ENCODE measurements at places on chromosomes 12 and 14.

- DNase-seq, result no peak
These were observed 3.4 kb downstream of the KRT77 start for GRCh38 chr12:52699960-52700359.

DNA sequence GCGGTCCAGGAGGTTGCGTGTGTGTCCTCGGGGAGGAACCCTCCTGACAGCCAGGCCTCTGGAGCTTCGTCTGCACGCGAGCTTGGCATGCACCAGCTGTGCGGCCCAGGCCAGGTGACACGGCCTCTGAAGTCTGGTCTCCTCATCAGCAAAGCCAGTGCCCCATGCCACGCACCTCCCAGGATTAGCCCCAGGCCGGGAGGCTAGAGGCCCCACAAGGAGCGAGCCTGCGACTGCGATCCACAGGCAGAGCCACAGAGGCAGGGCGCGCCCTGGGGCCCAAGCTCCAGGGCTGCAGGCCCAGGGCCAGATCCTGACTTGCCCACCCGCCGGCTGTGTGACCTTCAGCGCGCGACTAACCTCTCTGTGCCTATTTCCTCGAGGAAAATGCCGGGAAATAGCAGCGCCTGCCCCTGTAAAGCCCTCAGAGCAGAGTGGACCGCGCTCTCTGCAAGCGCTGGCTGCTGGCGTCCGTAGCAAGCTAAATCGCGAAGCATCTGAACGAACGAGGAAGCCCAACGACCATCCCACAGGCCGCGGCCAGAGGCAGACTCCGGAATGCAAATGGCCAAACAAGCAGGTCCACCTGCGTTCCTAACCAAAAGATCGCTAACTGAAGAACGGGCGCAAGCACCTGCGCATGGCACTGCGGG lies 492 bp upstream of the BTBD6 start:
- DNase-seq, result peak; percentile 15

GRCh38 chr14:85016496-85016895 lies 513.4 kb upstream of the FLRT2 start:
- DNase-seq, result no peak

DNA sequence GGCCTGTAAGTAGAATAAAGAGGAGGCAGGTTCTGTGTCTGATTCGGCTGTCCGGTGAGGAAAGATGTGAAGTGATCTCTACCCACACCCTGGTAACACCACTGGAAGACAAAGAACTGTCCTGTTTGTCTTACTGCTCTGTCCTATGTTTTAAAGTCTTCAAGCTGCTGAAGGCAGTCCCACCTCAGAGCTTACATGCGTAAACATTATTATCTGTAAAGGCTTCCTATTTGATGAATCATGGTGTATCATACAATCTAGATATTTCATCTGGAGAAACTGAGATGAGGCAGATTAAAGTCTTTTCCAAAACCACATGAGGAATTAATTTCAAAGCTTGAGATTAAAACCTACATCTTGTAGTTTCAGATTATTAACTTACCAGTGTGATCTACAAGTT lies 427.6 kb downstream of the ZFP36L1 start:
- no peak for DNase-seq

DNA sequence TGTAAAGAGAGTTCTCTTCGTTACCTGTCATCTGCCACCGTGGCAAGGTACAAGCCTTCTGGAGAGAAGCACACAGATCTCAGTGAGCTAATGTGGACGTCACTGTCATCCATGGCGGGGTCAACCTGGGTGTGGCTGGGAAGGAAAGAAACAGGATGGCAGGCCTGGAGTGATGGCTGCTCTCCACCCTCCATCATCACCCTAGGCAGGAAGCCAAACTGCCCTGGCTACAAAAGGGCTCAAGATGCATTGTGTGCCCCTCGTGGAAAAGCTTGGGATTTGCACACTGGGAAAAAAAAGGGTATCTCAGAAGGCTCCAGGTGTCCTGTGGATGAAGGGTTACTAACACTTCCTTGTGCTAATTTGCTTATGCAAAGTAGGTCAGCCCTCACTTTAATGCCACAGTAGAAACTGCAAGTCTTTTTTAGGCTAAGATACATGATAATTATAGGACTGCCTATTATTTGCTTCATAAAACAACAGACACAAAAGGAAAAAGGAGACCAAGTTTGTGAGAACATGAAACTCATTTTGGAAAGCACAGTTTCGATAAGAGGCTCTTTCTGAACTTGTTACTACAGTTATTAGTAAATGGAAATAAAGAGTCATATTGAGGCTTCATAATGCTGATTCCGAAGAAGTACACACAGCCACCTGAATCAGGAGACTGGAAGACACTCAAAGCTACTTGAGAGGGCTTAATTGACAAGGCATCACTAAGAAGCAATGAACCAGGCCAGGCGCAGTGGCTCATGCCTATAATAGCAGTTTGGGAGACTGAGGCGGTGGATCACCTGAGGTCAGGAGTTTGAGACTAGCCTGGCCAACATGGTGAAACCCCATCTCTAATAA lies 18.9 kb downstream of the RFC5 start:
- DNase-seq, result peak; percentile 16

GRCh38 chr12:49233842-49234526 lies 30.9 kb upstream of the TUBA1C start:
- peak; percentile 37 for DNase-seq

DNA sequence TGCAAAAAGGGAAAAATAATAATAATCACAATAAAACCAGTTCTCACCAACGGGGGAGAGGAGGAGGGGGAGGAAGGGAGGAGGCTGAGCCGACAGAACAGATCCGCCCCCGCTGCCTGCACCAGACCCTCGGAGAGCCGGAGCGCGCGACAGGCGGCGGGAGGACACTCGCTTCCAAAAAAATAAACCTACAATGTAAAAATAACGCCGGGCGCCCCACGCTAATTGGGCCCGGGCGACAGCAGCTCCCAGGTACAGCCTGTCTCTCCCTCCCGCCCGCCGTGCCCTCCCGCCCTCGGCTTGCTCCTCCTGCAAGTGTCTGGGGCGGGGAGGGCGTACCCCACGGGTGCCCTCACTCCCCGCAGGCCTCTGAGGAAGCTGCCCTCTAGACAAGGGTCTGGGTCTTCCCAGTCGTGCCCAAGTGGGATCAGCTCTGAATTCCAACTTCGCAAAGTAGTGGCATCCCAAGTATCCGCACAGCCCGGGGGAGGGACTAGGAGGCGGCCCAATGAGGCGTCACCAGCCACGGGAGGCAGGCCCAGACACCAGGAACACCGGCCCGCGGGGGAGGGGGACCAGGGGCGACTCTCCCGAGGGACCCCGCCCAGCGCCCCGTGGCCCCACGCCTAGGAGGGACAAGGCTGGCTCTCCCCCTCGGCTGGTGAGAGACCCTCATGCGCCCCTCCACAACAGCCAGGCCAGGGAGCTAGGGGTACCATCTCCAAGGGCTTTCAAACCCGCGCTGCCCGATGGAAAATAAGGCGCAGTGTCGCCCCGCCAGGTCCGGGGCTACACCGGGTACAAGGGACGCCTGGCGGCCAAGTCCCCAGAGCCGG lies 1.0 kb downstream of the NCOR2 start:
- peak; percentile 89 for DNase-seq

GRCh38 chr14:89422181-89422951 lies 5.3 kb upstream of the FOXN3 start:
- peak; percentile 66 for DNase-seq

GRCh38 chr12:124612410-124612680 lies 44.9 kb upstream of the NCOR2 start:
- DNase-seq, result no peak
